ENCODE measurements at places on chromosomes 2 and 18.

- no peak for DNase-seq
These were observed 96.4 kb upstream of the TEX51 start for GRCh38 chr2:126802316-126802715.

- DNase-seq = no peak
These were observed 25.0 kb downstream of the FASTKD2 start for GRCh38 chr2:206790311-206790935.

DNA sequence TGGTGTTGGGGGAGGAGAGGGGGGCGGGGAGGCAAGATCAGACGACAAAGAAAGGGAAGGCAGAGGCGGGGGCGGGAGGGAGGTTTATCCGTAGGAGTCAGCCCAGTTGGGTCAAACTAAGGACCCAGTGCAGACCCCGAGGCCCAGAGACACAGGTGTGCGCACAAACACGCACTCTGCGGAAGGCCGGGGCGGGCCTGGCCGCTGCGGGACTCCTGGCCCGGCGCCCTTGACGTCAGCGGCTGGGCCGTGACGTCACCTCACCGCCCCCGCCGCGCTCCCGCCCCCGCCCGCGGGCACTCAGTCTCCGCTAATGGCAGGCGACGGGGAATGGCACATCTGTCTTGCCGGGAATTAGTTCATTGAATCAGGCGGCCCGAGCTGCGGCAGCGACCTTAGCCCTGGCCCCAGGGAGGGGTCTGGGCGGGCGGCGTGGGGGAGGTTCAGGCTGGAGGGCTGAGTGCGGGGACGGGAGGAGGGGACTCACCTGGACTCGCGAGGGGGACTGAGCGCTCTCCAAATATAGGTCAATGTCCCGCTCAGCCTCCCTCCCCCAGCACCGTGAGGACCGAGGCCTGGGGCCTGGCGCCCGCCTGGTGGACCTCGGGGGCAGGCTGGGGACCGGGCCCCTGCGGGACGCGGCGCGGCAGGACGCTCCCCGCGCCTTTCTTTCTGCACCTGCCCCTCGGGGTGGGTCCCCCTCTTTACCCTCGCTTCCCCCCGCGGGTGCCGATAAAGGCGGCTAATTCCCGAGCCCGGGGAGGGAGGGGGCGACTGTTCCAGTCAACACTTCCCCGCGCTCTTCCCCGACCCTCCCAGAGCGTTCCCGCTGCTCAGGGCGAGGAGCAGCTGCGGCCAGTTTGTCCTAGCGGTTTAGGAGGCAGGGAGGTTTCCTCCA is 15.5 kb upstream of the ECEL1 start:
- DNase-seq = no peak

DNA sequence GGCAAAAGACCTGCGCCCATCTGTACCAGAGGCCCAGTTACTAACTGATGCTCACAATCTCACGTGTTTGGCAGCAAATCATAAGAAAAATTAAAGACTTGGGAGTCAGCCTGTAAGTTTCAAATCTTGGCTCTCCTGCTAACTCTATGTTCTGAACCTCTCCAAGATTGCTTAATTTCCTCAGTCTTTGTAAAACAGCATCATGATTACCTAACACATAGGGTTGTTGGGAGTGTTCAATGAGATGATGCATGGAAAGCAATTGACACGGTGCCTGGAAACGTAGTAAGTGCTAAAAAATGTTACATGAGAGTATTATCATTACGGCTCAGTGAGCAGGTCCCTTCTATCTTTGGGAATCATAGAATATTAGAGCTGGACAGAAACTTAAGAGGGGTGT is 497.6 kb upstream of the TCF4 start:
- DNase-seq = no peak

- DNase-seq = no peak
These were observed 12.1 kb downstream of the AMER3 start for GRCh38 chr2:130767408-130767775.

GRCh38 chr2:174997110-174997509 is 8.1 kb downstream of the CHN1 start:
- DNase-seq = no peak

DNA sequence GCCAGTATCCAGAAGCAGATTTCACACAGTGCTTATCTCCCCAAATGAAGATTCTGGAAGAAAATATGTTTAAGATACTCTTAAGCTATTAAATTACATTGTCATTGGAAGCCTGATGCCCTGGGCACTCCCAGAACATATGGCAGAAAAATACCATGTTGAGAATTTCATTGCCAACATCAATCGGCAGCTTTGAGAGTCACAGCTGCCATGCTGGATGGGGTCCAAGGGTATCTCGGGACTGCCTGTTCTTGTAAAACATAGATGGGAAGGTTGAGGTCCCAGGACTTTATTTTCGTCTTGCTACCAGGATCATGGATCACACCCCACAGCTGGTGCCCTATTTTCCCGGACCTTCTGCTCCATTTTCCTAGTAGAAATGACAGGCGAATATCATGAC is 632.5 kb downstream of the SUCLG1 start:
- DNase-seq = no peak

- DNase-seq = no peak
These were observed 26.5 kb downstream of the TET3 start for GRCh38 chr2:74011246-74011645.

All from NCI-H1436 treated with DMSO at 0.1 percent for 48 hours (cell line).